ENCODE measurements at places on chromosomes 2 and 18.
A peak's percentile ranks its signal among the peaks of the same experiment; 100 is the strongest.

DNA sequence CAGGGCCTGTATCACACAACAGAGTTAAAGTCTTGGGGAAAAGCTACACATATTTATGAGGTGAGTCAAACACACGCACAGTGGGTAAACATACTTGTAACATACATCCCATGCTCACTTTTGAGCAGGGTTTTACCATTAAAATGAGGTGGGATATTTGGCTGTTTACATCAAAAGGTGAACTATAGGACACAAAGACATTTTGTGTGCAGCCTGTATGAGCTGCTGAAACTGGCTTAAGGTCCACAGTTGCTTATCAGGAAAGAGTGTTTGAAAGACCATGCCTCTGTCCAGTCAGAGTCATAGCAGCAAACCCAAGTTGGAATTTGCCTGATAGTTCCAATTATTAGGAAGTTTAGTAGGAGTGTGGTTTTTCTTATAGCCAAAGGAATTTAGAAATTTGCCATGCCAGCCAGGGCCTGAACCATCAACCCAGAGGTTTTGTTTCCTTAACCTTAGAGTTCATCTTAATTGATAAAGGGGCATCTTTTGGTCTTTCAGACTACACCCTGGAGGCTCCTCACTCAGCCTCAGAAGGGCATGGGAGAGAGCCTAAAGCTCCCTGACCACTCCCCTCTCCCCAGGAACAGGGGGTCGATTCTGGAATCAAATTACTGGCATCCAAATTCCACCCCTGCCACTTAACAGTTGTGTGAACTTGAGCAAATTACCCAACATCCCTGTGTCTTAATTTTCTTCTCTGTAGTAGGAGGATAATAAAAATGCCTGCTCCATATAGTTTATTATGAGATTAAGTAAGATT, 29.9 kb upstream of the L3MBTL4 start:
- no peak for DNase-seq

GRCh38 chr2:9984871-9985480, 33.5 kb downstream of the GRHL1 start:
- DNase-seq = peak; percentile 40

GRCh38 chr2:21966139-21966538, 842.4 kb downstream of the TDRD15 start:
- DNase-seq = no peak

- no peak for DNase-seq
Measured at GRCh38 chr2:64492821-64493220, 31.3 kb upstream of the AFTPH start.

DNA sequence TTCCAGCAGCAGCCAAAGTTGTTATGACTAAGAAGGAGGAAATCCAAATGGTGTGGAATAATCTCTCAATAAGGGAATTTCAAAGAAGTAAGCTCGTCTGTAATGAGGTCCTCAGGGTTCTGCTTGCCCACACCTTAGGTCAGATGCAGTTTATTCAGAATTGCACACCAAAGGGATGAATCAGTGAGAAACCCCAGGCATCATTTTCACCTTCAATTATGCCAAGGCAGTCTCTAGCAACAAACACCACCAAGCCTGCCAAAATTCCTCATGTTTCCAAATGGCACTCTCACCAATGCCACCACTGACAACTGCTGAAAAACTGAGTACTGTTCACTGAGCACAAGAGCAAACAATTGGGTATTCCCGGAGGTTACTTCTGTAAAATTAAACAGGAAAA, 43.6 kb downstream of the KCNG3 start:
- DNase-seq = no peak

GRCh38 chr2:150495993-150496627, 8.6 kb upstream of the RND3 start:
- peak; percentile 95 for DNase-seq

DNA sequence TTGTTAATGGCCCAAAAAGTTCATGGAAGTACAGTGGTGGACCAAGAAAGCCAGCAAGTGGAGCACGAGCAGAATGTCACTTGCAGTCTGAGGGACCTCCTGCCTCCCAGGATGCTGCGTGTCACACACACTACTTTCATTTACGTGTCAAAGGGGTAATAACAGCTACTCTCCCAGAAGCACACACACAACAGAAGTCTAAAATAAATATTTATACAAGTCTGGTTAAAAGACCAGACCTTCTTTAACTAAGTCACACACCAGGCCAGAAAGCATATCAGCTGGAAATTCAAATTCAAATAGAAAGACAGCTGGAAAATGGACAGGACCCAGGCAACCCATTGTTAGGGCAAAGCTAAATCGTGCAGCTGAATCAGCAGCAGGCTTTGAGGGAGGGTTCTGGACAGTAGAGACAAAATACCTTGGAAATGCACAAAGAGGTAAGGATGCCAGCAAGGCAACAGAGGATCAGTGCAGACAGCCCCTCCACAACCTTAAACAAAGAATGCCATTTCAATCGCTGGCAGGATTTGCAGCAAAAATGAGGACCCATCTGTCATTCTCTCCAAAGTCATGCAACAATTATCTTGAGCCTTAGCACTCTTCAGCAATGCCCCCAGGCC, 160.5 kb downstream of the TMEM163 start:
- no peak for DNase-seq

- no peak for DNase-seq
Measured at GRCh38 chr18:3012136-3013023, 564 bp downstream of the LPIN2 start.

- no peak for DNase-seq
Measured at GRCh38 chr2:19358242-19359020, at the start of gene OSR1. OSR1 (minus strand) TSS chr2:19358623; CDS start chr2:19353805, 4,818 bp downstream.

- DNase-seq = no peak
Measured at GRCh38 chr2:11498543-11499034, 32.6 kb upstream of the E2F6 start.

DNA sequence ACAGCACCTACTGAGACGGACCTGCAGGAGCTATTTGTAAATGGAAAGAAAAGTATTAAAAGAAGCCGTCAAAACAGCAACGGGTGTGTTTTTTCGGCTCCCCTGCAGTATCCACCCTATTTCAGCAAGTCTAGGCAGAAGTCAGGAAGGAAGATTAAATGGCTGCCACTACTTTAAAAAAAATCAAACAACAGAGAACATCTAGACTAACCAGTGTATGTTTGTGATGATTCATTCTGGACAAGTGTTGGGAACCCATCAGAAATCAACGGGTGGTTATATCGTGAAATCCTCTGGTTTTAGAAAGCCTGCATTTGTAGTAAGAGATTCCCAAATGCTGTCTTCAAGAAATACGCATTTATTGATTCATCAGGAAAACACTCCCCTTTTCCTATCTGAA, 9.0 kb downstream of the PMAIP1 start:
- no peak for DNase-seq

DNA sequence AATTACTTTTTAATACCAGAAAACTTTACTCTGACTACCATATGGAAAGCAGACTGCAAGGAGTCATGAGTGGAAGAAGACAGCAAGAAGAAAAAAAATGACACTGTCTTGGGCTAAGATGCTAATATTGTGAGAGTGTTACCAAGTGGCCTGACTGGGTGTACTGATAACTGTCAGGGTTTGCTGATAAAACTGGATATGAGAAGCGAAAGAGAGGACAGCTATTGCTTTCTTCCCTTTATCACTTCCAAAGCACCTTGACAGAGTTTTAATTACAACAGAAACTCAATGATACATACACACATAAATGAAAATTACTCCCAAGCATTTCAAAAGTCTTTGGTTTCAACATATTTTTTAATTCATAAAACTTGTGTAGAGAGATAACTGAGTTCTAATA, 368.5 kb downstream of the ZEB2 start:
- no peak for DNase-seq

GRCh38 chr2:145359561-145359960, 839.6 kb upstream of the ZEB2 start:
- DNase-seq = no peak

DNA sequence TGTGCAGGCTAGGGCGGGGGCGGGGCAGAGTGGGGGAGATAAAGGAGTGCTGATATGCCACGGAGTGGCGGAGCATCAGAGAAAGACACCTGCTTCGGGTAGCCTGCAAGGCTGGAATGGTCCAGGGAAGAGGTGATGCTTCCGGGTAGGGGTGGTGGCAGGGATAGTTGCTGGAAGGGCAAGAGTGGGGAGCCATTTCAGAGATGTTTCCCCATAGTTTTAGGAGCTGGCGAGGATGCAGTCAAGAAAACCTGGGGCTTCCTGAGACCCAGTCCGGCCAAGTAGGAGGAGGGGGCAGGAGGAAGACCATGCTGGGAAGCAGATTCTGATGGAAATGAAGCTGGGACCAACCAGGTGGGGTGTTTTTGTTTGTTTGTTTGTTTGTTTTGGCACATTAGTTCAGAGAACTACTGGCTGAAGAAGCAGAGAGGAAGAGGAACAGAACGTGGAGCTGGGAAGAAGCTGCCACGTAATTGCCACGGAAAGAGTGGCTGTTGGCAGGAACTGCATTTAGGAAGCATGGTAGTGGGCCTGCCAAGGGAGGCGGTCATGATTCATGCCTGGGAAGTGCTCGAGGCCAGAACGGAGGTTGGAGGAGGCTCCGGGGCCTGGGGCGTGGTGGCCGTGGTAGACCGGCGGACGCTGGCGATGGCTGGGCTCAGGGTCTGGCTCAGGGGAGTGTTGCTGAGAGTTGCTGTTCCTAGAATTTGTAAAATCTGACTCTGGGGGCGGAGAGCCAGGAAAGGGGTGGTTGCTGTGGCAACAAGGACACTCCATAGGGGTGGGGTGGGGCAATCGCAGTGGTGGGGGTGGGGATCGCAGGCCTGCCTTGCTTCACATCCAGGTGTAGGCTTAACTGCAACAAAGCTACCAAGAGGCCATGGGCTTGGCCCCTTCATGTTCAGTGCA, 8.6 kb upstream of the INPP5D start:
- no peak for DNase-seq

- DNase-seq = peak; percentile 13
Measured at GRCh38 chr2:7627583-7627982, 710.4 kb downstream of the RNF144A start.

DNA sequence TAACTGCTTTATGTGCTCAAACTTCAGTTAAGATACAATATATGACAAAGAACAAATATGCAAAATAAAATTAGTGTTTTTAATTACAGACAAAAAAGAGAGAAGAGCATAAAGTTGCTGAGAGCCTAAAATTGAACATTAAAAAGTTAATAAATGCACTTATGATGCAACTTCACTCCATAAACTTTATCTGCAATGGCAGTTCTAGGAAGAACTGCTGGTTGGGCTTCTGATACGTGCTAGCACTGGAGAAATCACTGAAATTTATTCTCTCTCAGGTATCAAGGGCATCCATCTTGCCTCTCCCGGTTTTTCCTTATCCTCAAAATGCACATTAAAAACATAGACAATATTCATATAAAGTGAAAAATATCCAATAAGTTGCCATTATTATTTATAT, 35.7 kb downstream of the MYO3B start:
- no peak for DNase-seq

GRCh38 chr2:106983305-106983704, 97.3 kb upstream of the ST6GAL2 start:
- no peak for DNase-seq

GRCh38 chr2:145729481-145729880, 1209.6 kb upstream of the ZEB2 start:
- no peak for DNase-seq

DNA sequence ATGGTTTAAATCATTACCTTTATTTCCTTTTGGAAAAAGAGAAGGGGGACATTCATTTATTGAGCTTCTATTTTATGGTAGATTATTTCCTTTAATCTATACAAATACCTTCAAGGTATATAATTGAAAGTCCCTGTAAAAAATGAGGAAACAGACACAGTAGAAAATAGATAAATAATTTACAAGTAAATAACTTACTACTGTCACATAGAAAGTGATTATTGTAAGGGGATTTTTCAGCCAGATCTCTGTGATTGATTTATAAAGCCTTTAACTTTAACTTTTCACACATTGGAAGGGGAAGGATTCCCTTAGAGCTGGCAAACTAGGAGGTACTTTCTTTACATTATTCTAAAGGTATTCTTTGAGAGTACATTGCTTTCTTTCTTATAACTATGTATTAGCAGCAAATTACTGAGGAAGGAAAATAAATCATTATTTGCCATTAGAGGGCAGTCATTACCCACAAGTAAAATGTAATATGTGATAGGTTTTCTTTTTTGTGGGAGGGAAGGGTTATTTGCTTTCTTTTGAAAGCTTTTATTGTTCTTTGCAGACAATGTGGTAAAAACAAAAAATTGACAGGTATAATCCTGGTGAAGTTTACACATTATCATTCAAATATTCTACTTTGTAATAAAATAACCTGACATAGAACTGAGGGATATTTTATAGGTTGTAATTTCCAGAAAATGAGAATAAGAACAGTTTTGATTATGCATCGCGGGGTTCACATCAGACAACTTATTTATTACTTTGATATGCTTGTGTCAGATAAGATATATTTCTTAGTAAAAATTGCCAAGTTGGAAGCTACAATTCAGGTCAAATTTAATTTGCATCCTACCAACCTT, 24.8 kb upstream of the RPE start:
- DNase-seq = no peak

- DNase-seq = no peak
Measured at GRCh38 chr2:26559556-26559955, 81.6 kb downstream of the CIB4 start.

DNA sequence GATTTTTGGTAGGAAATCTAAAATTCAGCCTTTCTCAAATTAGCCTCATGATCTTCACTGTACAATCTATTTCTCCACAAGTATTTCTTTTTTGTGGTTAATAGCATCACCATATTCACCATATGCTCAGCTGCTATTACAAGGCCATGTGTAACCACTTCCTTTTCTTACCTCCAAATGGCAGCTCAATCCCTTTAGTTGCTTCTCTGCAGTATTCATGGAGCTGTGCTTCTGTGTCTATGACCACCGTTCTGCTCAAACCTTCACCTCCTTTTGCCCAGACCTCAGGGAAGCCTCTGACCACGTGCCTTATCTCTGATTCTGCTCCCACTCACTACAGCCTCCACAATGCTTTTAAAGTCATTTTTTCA, 126.7 kb upstream of the TMEM200C start:
- DNase-seq = no peak

Data from non-pigmented ciliary epithelial cell (primary cell).